ENCODE measurements at places on chromosomes 12 and 14.

DNA sequence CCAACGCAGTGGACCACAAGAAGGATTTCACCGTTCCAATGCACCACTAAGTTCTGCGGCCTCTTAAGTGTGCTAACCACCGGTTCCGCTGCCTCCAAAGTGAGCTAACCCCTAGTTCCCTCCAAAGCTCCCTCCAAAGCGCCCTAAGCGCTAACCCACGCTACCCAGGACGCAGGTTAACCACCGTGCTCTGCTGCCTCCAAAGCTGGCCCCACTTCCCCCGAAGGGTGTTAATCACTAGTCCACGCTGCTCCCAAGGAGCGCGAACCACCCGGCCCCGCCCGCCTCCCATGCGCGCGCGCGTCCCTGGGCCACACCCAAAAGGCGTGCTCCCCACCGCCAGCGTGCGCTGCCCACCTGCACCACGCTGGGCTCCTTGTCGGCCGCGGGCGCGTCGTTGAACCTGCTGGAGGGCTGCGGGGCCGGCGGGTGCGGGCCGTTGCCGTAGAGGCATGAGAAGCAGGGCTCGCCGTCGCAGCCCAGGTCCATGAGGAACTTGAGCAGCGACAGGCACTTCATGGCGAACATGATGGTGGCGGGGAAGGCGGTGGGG, 11.7 kb downstream of the FAM181A start:
- DNase-seq: no peak

- DNase-seq: no peak
Measured at GRCh38 chr14:97806891-97807290, 1009.7 kb downstream of the VRK1 start.

DNA sequence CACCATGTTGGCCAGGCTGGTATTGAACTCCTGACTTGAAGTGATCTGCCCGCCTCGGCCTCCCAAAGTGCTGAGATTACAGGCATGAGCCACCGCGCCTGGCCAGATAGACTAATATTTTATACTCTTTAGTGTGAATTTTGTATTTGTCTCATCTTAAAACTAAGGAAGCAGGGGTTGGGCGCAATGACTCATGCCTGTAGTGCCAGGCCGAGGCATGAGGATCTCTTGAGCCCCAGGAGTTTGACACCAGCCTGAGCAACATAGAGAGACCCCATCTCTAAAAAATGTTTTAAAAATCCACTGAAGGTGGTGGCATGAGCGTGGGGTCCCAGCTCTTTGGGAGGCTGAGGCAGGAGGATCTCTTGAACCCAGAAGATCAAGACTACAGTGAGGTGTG, 9.0 kb downstream of the DYNC1H1 start:
- no peak for DNase-seq

GRCh38 chr12:23504043-23504442, 445.4 kb downstream of the SOX5 start:
- no peak for DNase-seq

- DNase-seq: peak; percentile 64
Measured at GRCh38 chr14:25049568-25050268, at the start of gene STXBP6. TSS of gene STXBP6 (minus strand) at chr14:25050147. CDS start at chr14:24974818, 75,329 bp downstream.

DNA sequence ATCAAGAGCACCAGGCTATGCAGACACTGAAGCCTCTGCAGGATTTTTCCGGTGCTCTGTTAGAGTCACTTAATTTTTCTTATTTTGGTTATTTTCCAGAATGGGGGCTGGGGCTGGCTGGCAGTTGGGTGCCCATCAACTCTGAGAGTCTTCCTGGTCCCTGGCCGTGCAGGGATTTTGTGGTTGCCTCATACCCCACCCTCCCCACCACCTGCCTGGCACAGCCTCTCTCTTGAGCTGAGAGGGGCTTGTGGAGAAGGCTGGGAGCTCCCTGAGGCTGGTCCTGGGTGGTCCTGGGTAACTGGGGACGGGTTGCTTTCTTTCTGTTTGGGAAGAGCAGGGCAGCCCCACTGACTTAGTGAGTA, 23.3 kb downstream of the LRTM2 start:
- no peak for DNase-seq

DNA sequence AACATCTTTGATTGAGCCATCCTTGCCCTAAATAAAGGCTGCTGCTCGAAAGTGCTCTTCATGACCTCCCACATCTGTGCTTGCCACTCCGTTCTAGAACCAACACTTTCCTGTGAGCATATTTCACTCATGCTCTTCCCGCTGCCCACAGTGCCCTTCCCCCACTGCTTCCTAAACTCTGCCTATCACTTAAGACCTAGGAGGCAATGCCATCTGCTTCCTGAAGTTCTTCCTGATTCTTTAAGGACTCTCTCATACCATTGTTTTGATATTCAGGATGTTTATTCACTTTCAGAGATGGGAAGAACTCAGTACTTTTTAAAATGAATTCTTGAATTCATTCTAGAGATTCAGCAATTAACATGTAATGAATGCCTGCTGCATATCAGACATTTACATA, 49.9 kb downstream of the ZFYVE21 start:
- no peak for DNase-seq

DNA sequence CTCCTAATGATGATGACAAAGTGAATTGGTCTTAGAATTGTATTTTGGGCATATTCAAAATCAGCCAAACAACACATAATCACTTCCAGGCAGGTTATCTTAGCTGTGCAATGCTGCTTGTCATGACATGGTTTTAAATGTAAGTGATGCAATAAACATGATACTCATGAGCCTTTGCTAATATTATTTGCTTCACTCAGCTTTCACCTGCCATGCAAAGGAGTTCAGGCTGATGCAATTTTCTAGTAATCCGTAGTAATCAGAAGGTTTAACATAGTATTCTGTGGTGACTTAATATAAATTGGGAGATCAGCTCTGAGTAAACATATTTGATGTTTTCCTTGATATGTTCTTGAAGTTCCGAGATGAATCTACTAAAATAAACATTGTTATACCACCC, 29.1 kb downstream of the TMEM260 start:
- peak; percentile 1 for DNase-seq

GRCh38 chr12:121839993-121840761, 18.5 kb downstream of the HPD start:
- no peak for DNase-seq

GRCh38 chr12:132373901-132374611, 44.7 kb upstream of the GALNT9 start:
- DNase-seq: peak; percentile 11

DNA sequence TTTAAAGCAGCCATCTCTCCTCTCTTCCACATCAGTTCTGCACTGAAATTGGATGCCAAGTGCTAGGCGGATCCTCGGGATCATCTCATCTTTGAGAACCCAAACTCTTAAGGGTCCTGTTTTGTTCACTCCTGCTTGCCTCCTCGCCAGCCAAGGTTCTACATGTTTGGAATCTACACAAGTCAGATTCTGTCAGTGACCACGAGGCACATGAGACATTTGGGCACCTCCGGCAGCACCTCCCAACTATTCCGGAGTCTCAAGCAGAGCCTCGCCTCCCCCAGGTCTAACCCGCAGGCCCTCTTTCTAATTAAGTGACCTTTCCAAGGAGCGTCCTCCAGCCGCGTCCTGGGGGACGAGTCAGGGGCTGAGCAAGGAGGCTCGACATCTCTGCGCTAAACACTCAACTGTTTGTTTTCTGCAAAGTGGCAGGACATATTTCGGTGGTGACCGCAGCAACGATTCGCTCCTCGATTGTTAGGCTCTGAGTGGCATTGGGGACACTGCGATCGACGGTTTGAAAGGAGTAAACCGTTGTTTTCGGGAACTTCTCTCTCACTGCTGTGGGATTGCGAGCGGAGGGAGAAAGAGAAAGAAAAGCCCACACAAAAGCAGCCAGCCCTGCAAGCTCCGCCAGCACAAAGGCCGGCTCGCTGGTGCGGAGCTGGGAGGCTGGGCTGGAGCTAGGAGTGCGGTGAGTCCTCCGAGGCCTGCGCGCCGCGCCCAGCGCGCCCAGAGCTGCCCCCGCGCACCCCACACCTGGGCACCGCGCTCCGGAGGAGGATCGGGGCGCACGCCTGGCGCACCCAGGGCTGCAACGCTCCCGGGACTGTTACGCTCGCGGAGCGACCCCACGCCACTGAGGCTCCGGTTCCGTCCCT, 640 bp downstream of the ARMH4 start:
- peak; percentile 31 for DNase-seq

Measured in fibroblast of skin of scalp (primary cell).